Omental fat pad (tissue), 4 donors: ENCODE measurements at places on chromosomes 2 and 18. TPM values are rescaled to one million over a fixed set of nuclear protein-coding genes. Genes with fewer than 3 reads are reported as not detected.

Gene CROCC2
- total RNA-seq, result 0.12 TPM

Gene AFF3
- total RNA-seq, result 2.9 TPM

GRCh38 chr18:64083916-64084315, 65.0 kb downstream of the LINC00305 start:
- DNase-seq, result no peak

DNA sequence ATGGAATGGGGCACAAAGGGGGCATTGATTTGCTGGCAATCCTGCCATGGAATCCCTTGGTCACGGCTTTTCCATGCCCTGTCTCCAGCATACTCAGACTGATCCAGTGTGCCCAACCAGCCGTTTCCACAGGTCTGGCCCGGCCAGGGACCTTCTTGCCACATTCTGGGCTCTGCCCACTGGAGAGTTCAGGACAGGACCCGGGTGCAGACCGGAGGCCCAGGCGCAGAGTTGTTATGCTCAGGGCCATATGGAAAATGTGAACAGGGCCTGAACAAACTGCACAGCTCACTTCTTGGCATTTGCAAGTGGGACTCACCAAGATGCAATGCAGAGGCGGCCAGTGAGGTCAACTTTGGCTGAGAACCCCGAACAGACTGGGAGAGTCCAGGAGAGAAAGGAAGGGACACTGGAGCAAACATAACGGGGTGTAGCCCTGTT, 15.6 kb upstream of the ASAP2 start:
- no peak for DNase-seq

DNA sequence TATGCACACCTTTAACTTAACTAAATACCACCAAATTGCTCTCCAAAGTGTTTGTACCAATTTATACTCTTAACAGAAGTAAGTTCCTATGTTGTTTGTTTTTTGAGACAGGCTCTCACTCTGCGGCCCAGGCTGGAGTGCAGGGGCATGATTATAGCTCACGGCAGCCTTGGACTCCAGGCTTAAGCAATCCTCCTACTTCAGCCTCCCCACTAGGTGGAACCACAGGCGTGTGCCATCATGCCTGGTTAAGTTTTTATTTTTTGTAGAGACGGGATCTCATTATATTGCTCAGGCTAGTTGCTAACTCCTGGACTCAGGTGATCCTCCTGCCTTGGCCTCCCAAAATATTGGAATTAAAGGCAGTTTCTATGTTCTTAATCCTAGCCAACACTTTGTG, 13.1 kb upstream of the NAB1 start:
- no peak for DNase-seq

DNA sequence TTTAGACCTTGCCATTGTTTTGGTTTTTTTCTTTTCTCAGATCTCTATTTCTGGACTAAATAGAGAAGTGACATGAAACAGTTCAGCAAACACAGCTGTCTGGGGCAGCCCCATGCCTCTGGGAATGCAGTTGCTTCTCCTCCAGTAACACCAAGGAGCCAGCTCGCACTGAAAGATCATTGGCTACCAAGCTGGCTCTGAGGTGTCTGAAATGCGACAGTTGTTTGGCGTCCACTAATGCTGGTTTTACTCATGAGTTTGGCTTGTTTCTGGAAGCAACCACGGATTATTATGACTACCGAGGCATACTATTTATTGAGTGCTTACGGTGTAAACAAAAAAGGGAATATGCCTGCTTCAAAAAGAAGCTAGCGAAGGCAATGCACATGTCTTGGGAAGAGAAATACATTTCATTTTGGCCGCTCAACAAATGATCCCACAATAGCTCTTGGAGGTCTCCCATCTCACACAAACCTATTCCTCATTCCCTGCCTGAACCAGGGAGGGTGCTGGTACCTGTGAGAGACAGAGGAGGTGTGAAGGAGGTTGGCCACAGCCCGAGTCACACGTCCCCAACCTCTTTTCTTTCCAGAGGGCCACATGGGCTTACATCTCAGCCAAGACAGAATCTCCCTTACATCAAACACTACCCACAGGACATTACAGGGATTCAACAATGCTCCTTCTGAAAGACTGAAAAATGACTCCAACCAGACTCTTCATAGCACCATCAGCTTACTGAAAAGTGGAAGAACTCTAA, 37.5 kb upstream of the NEB start:
- no peak for DNase-seq

GRCh38 chr2:75466708-75467311, 93.9 kb downstream of the EVA1A start:
- DNase-seq, result no peak

GRCh38 chr2:62540408-62541168, 34.6 kb upstream of the TMEM17 start:
- DNase-seq, result no peak

GRCh38 chr2:23549821-23550530, 165.0 kb downstream of the KLHL29 start:
- no peak for DNase-seq

- DNase-seq, result no peak
These were observed 41.9 kb upstream of the LIMS1 start for GRCh38 chr2:108492364-108492763.

DNA sequence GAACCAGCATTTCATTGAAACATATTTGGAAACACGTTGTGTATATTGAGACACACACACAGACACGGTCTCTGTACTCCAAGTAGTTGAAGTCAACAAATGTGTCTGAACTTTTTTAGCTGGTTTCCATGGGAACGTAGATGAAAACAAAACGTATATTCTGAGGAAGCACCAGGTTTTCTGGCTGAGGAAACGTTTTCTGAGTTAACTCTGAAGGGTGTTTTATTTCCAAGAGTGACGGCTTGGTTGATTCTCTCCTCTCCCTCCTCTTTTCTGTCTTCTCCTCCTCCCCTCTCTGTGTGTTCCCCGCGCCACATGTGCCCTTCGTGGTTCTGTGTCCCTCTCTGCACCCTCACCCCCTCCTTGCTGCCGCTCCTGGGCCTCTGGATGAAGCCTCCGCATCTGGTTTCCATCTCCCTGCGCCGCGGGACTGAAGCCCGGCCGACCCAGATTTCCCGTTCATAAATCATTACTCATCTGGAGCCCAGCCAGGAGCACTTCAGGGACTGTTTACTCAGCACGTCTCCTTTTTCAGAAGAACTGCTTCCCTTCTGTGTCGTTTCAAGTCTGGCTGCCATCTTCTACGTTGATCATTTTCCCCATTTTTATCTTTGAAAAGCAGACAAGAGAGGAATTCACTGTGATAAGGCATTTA, 122.7 kb downstream of the COL6A3 start:
- DNase-seq, result peak; percentile 90

Gene CD207
- not detected for total RNA-seq

- no peak for DNase-seq
These were observed 47.1 kb downstream of the COPS8 start for GRCh38 chr2:237132799-237133198.

DNA sequence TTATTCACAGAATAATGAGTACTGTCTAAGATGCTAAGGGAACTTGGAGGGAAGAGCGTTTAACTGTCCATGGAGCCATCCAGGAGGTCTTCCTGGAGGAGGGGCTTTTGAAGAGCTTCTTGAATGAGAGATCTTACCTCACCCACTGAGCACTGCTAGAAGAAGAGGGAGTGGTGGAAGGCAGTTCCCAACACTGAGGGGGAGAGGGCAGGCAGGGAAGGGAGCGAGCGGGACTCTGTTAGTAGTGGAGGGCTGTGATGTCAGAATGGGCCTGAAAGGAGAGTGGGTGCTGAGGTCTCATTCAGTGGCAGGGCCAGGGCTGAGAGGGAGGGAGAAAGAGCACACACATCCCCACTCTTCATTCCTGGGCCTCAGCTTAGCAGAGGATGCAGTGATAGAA, 65.0 kb downstream of the NCK2 start:
- no peak for DNase-seq

- DNase-seq, result no peak
These were observed 37.3 kb downstream of the COL4A3 start for GRCh38 chr2:227201771-227202170.

- no peak for DNase-seq
These were observed 106.9 kb downstream of the COL4A4 start for GRCh38 chr2:227057060-227057459.

Gene GAL3ST2
- total RNA-seq, result 3.1 TPM

Gene GALR1
- total RNA-seq, result not detected

DNA sequence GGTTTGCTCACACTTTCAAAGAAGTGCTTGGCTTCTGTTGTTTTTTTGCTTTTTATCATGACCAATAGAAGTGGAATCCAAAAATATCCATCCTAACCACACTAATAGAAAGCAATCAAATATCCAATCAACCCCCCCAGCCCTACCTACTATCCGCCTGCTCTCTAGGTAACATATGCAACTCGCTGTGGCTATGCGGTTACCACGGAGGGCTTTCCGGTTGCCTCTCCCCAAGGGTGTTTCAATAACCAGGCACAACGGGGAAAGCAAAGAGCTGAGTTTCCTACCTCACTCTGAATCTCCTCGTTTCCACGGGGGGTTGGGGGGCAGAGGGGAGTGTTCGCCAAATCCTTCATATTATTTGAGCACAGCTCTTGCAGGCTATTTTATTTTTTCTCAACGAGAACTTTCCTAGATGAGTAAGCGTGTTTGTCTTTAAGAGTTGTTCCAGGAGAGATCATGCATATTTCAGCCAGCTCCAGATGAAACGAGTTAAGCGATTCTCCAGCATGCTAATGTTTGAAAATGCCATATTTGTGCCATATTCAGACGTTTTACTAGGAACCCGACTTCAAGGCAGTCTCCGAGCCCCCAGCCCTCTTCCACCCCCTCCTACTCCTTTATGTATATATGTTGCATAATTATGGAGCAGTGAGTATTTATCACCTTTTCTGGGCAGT, 30.3 kb downstream of the PAX3 start:
- DNase-seq, result no peak

DNA sequence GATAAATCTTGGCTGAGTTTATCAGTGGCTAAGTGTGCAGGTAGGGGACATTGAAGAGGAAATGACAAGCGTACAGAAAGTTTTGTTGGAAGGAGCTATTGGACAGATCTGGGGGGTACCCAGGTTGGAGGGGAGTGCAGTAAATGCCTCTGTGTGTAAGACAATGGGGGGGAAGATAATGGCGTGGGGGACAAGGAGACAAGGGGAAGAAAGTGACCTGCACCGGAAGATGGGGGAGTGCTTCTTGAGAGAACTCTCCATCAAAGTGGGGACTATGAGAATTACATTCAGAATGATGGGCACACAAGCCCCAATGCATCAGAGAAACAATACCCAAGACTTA, 190.0 kb downstream of the ALPK2 start:
- DNase-seq, result no peak

GRCh38 chr2:114949228-114949804, 506.9 kb downstream of the DPP10 start:
- DNase-seq, result no peak

DNA sequence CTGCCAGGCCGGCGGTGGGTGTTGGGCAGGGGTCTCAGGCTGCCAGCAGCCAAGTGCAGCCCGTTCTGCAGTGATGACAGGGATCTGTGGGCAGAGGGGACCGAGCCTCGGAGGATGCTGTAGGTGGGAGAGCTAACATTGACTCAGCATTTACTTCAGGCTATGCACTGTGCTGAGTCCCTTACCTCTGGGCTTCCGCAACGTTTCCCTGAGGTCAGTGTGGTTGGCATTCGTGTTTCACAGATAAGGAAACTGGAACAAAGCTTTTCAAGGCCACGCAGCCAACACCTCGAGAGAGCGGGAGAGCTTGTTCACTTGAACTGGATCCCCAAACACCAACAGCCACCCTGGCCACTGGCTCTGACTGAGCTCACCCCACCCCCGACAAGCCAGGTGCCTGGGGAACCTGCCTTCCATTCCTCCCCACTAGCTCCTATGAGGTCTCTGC, 839 bp upstream of the GPR148 start:
- DNase-seq, result no peak

Gene RAX
- not detected for total RNA-seq

DNA sequence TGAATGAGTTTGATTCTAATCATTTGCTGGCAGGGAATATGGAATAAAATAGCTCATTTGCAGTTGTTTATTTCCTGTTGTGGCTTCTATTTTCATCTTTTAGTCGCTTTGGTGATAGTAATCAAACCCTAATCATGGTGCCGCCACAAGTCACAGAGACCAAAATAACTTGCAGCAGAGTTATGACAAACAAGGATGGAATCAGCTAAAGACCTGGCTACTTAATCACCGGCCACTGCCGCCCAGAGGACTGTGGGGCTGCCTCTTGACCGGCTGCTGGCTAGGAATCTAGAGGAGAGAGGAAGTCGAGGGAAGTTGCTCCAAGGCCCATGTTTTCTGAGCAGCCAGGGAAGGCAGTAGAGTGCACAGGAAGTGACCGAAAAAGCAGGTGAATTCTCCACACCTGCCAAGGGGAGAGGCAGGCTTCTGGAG, 5.1 kb upstream of the SMAD7 start:
- no peak for DNase-seq

GRCh38 chr2:149738767-149739166, 151.2 kb upstream of the MMADHC start:
- no peak for DNase-seq

DNA sequence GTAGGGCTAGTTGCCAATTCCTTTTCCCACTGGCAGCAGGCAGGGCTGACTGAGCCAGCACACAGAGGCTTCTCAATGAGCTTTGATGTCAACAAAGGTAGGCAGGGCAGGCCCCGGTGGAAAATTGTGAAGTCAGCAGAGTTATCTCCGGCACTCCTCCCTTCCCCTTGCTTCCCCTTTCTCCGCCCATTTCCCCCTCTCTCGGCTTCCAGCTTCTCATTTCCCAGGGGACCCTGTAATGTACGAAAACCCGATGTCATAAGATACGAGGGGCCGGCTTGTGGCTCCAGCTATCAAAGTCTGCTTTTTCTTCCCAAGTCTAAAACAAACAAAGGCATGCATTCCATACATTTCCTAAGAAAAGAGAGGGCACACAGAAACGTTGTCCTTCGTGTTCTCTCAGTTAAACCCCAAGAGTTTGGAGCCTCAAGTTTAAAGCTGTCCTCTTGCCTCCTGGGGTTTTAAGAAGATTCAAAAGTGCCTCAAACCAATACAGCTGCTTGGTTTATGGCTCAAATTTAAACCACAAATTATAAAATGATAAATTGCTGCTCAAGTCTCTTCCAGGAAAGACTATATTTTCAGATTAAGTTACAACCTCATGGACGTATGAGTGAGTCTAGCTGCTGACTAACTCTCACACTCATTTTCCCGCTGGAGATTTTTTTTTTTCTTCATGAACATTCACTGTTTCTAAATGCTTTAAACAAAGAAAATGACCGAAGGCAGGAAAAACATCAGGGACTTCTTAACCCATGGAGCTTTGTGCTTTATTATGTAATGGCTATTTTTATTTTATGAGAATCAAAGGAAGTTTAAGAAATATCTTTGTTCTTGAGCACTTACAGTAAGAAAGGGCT, 27.2 kb upstream of the EML4 start:
- DNase-seq, result no peak

DNA sequence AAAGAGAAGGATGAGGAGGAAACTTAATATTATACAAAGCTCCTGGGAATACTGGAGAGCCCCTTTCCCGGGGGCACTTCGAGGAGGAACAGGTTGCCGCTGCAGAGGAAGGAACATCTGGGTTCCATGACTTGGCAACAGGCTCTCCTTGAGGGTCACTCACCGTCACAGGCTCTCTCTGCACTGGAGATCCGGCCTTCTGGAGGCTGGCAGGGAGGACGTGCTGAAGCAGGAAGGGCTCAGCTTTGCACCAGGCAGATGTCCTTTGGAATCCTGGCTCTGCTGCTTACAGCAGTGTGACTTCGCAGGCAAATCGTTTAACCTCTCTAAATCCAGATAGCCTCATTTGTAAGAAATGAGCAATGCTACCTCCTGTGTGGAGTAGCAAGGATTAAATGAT, 2.9 kb upstream of the DPYSL5 start:
- no peak for DNase-seq

GRCh38 chr18:49843131-49843530, 29.8 kb upstream of the ACAA2 start:
- DNase-seq, result no peak
